ENCODE measurements at places on chromosomes 7 and 10.

GRCh38 chr10:30534465-30535144 is 94.9 kb downstream of the LYZL2 start:
- DNase-seq = peak; percentile 84

- no peak for DNase-seq
Measured at GRCh38 chr10:72336259-72337038, 18.3 kb downstream of the DNAJB12 start.

DNA sequence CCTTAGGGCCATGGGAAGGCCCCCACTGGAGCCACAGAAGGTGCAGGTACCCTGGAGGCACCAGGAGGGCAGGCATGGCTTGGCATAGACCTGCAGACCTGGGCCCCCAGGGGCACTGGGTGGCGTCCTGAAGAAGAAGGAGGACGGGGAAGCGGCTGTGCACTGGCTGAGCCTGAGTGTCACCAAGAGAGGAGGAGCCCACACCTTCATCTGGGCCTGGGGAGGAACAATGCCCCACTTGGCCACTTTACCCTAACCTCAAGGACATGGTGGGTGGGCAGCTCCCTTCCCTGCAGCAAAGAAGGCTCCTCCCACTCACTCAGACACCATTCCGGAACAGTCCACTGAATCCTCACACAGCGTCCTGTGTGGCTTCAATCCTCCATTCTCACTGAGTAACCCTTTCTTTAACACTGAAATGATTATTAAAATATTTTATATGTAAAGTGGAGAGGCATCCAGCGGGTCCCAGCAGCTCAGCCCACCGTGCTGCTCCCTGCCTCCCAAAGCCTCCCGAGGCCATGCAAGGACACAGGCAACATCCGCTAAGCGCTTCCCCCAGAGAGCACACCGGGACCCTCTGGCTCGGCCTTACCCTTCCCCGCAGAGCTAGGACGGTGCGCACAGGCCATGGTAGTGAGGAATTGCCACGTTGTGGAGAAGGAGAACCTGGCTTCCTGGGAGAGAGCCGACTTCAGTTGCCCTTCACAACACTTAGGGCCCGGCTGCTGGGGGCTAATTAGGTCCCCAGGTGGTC is 516.7 kb upstream of the MGMT start:
- DNase-seq = no peak

- DNase-seq = peak; percentile 9
Measured at GRCh38 chr7:98162758-98163157, 48.5 kb upstream of the BHLHA15 start.

DNA sequence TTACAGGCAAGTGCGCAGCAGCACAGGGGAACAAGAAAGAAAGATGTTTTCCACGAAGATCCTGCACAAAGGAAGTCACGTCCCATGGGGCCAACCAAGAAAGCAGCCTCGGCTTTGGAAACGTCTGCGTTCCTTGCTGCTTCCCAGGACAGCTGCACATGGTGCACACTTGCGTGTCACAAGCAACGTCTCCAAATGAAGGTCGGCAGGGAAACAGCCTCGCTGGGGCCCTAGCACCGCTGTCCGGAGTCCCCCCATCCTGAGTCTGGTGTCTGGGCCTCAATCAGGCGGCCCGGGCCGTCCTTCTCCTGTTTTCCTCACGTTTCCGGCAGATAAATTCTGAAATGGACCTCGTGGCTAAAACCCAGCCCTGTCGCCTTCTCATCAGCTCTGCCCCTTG is 206.2 kb downstream of the DIP2C start:
- DNase-seq = peak; percentile 83

GRCh38 chr10:80168679-80169380 is 36.3 kb downstream of the PLAC9 start:
- no peak for DNase-seq

- DNase-seq = peak; percentile 35
Measured at GRCh38 chr10:98353170-98353569, 61.8 kb downstream of the PYROXD2 start.

- DNase-seq = no peak
Measured at GRCh38 chr10:91816981-91817380, 18.8 kb downstream of the TNKS2 start.

GRCh38 chr7:69934144-69934903 is 336.0 kb downstream of the AUTS2 start:
- peak; percentile 70 for DNase-seq

- DNase-seq = no peak
Measured at GRCh38 chr10:78457804-78458482, 424.3 kb downstream of the RPS24 start.

DNA sequence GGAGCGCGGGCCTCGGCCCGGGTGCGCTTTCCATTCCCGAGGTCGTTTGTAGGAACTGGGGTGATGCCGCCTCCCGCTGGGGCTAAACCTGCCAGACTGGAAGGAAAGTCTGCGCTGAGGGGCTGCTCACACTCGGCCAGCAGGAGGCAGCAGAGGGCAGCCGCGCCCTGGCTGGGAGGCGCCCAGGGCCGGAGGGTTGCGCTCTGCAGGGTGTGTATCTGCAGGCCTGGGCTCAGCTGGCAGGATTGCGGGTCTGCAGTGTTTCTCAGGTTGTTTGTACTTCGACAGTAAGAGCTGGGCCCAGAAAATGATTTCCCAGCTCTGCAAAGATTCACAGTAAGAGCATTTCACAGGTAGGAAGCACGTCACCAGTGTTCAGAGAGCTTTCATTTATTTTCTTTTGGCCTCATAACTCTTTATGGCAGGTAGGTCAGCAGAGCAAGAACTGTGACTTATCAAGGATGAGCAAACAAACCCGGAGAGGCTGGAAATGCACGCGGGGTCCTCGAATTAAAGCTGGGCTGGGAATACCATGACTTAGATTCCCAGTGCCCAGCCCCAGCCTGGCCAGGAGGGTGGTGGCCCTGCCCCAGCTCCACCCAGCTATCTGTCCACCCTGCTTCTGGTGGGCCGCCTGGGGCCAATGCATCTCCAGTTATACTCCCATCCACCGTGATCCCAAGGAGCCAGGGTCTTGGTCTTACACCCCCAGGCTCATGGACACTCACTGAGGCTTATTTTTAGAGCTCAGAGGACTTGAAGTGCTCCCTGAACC is 15.2 kb upstream of the PPP2R2D start:
- peak; percentile 51 for DNase-seq

GRCh38 chr7:68904630-68905029 is 693.6 kb upstream of the AUTS2 start:
- DNase-seq = no peak

DNA sequence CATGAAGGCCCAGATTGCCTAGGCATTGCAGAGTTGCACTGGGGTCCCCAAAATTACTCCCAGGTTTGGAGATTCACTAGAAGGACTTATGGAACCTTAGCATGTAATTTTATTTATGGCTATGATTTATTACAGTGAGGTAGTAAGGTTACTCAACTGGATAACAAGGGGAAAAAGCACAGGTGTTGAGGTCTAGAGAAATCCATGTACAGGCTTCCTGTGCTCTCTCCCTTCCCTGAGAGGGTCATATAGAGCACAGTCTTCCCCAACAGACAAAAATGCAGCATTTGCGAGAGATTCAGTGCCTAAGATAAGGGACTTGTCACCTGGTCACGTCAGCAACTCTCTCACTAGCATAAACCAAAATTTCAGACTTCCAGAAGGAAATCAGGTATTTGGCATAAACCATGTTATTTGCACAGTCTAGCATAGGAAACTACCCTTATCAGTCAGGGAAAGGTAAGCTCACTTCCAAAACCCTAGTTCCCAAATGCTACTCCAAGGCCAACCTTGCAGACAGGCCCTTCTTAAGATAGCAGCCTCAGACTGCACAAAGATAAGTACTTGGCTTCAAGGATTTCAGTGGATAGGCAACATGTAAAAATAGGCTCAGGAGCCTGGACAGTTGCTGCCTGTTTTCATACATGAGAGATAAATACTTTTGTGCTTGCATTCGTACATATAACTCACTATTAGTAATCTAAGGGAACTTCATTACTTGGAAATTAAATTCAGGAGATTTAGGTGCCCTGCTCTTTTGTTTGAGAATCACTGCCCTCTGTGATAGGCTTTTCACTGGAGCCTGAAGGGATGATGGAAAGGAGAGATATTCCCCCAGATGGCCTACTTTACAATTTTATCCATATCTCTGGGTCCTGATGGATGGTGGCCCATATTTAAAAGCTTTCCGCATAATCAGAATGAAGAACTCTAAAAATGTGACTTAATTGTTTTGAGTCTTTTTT is 378.4 kb upstream of the LRGUK start:
- DNase-seq = no peak

- peak; percentile 69 for DNase-seq
Measured at GRCh38 chr10:20855398-20856038, 41.6 kb downstream of the NEBL start.

- no peak for DNase-seq
Measured at GRCh38 chr7:132417103-132417906, 159.0 kb downstream of the PLXNA4 start.

GRCh38 chr10:93813507-93814465 is 56.0 kb downstream of the LGI1 start:
- peak; percentile 40 for DNase-seq

DNA sequence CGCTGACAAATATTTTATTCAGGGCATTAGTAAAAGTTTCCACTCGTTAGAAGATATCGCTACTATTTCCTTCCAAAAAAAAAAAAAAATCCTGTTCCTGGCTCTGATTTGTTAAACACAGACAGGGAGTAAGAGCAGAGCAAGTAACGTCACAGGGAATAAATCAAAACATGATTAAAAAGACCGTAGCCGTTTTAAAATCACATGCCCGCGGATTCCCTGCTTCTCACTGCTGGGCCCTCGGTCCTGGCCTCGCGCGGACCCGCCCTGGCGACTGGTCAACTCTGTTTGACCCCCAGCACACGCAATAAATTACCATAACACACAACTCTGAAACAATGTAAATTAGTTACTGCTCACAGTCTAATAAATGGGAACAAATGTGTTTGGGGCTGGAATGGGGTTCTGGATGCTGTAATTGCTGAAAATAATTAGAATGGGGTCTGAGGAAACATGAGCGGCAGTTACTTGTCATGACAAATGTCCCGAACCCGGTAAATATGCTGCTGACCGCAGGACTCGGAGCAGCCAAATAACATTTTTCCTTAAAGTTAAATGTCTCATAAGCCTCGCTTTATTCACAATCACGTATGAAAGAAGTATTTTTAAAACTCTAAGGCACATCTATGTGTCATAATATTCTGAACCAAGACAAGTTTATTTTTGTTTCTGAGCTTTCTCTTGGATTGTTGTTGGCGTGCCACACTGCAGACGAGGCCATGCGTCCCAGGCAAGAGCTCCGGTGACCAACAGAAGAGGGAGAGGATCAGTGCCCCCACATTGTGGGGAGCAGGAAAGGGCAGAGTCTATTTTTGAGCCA is 17.9 kb downstream of the EBF3 start:
- peak; percentile 95 for DNase-seq

DNA sequence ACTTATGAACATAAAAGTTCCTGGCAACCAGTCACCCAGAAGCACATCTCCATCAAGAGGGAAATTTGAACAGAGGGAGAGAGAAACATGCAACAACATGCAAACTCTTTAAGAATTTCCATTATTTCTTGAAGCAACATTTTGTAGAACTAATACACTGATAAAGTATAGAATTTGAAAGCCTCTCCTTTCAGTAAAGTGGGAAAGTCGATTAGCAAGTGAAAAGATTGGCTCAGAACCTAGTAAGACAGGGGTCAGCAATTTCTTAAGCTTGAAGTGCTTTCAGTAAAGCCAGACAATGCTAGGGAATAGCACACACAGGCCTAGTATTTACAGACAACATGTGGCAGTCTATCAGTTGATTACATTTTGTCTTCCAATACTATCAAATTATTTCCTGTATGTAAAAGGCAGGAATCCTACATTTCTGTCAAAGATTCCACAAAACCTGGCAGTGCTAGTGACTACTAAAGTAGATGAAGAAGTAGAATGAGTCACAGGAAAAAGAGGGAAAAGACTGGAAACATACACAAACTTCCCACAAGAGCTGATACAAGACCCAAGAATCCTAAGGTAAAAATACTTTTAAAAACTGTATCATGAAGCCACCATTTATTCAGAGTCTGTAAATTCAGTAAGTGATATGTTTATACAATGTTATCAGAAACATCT is 25.2 kb downstream of the DNAJC1 start:
- DNase-seq = peak; percentile 37

GRCh38 chr10:14586901-14587300 is 187.8 kb downstream of the FAM107B start:
- DNase-seq = no peak

DNA sequence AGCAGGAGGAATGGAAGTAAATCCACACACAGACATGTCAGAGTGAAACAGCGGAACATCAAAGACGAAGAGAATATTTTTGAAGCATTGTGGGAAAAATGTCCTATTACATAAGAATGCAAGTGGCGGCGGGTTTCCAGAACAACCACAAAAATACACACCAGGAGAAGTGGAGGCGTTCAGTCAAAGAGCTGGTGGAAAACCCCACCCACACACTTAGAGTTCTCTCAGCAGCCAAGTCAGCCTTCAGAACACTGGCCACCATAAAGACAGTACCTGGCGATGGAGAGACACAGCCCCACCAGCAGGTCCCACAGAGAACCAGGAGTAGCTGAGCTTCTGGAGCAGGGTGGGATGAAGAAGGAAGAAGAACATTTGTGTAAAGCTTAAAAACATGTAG is 23.7 kb downstream of the NKX6-2 start:
- no peak for DNase-seq

DNA sequence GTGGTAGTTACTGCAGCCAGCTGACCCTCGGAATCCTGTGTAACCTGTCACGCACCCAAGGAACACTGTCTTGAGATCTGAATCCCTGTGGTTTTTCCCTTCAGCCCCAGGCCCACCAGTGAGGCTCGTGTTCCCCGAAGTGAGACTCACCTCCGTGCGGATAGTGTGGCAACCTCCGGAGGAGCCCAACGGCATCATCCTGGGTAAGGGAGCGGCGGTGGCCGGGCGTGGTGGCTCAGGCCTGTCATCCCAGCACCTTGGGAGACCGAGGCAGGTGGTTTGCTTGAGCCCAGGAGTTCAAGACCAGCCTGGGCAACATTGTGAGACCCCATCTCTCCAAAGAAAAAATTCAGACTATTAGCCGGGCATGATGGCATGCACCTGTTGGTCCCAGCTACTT is 549.9 kb upstream of the FOXK1 start:
- DNase-seq = no peak

- no peak for DNase-seq
Measured at GRCh38 chr10:113410618-113411017, 142.2 kb upstream of the HABP2 start.

GRCh38 chr10:3530783-3531645 is 254.0 kb downstream of the KLF6 start:
- DNase-seq = no peak

- DNase-seq = peak; percentile 92
Measured at GRCh38 chr10:132987671-132988571, 45.6 kb upstream of the CFAP46 start.

DNA sequence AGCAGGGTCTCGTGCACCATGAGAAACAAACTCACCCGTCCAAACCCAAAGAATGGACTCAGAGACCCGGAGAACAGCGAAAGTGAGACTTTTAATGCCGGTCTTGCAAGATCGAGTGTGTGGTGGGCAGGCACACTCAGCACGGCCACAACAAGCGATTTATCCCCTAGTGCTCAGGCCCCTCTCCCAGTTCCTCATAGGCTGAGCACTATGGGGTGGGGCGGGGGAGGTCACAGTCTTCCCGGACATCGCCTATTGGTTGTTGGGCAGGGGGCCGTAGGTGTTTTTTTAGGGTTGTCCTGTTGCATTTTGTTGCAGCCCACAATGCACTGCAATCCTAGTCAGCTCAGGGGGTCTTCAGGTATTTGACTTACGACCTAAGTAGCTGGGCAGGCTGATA is 608.3 kb upstream of the FOXK1 start:
- no peak for DNase-seq

Data from muscle of leg (tissue), 16 donors.